Chondrocyte (in vitro differentiated cells): ENCODE measurements at places on chromosomes 3 and 15. TPM values are rescaled to one million over a fixed set of nuclear protein-coding genes. Genes with fewer than 3 reads are reported as not detected.

Gene CCR8
- total RNA-seq = not detected in 3 replicates

GRCh38 chr3:112746675-112747280, 99.9 kb downstream of the CD200R1L start:
- no peak for DNase-seq
- H3K36me3 ChIP-seq = no peaks in the 10 kb centered on the region
- H3K4me1 ChIP-seq = peaks cover 48% of the 10 kb centered on the region

DNA sequence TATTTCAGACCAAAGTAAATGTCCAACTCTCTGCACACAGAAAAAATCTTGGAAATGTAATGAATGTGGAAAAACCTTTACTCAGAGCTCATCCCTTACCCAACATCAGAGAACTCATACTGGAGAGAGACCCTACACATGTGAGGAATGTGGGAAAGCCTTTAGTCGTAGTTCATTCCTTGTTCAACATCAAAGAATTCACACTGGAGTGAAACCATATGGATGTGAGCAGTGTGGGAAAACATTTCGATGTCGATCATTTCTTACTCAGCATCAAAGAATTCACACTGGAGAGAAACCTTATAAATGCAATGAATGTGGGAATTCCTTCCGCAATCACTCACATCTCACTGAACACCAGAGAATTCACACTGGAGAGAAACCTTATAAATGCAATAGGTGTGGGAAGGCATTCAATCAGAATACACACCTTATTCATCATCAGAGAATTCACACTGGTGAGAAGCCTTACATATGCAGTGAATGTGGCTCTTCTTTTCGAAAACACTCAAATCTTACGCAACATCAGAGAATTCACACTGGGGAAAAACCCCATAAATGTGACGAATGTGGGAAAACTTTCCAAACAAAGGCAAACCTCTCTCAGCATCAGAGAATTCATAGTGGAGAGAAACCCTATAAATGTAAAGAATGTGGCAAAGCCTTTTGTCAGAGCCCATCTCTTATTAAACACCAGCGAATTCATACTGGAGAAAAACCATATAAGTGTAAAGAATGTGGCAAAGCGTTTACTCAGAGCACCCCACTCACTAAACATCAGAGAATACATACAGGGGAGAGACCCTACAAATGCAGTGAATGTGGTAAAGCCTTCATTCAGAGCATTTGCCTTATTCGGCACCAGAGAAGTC, 8.0 kb upstream of the ZNF501 start:
- H3K4me1 ChIP-seq = no peaks in the 10 kb centered on the region
- no peaks in the 10 kb centered on the region for H3K27me3 ChIP-seq
- peaks cover 11% of the 10 kb centered on the region for H3K36me3 ChIP-seq
- H3K4me3 ChIP-seq = no peak overlapping the region

DNA sequence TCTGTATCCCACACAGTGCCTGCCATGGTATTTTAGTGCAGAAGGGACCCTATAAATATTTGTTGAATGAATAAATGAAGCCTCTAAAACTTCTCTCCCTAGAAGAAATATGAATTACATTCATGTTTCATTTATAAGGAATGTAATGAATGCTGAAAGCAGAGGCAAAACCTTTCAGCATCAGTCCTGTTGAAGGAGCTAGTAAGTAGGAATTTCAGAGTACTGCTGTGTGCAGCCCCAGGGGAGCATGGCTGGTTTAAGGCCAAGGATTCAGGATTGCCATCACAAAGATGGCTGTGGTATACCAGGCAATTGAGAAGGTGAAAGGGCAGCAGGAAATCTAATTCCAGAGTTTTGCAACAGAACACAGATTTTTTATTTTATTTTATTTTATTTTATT, 1131.4 kb downstream of the IGSF11 start:
- peak overlapping the region; percentile 61 for H3K27ac ChIP-seq
- peaks cover 16% of the 10 kb centered on the region for H3K4me1 ChIP-seq
- H3K27me3 ChIP-seq = no peaks in the 10 kb centered on the region
- H3K36me3 ChIP-seq = peaks cover 1% of the 10 kb centered on the region
- no peak overlapping the region for H3K4me3 ChIP-seq

Gene PAQR9
- total RNA-seq = not detected in 3 replicates

- peaks cover 12% of the 10 kb centered on the region for H3K36me3 ChIP-seq
- no peak overlapping the region for H3K4me3 ChIP-seq
- H3K4me1 ChIP-seq = peaks cover 18% of the 10 kb centered on the region
These were observed 39.6 kb downstream of the FBXO22 start for GRCh38 chr15:75943246-75943645.

Gene GOLGA6L6
- not detected in 3 replicates for total RNA-seq

DNA sequence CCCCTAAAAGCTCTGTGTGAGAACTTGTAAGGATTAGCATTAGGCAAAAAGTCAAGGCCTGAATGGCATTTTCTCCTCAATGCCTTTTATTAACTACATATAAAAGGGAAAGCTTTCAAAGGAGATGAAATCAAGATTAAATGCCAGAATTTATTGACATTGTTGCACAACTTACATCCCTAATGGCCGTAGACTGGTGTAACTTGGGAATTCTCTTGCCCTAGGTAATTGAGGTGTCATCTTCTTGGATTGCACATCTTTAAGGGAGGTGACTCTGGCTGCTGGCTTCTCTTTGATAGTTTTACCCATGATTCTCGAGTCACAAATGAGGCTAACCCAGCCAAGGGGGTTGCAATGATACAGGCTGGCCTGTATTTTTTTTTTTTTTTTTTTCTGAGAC, 249.1 kb downstream of the TBL1XR1 start:
- H3K4me1 ChIP-seq = peaks cover 32% of the 10 kb centered on the region
- H3K27me3 ChIP-seq = no peaks in the 10 kb centered on the region
- DNase-seq = no peak
- H3K36me3 ChIP-seq = no peaks in the 10 kb centered on the region

DNA sequence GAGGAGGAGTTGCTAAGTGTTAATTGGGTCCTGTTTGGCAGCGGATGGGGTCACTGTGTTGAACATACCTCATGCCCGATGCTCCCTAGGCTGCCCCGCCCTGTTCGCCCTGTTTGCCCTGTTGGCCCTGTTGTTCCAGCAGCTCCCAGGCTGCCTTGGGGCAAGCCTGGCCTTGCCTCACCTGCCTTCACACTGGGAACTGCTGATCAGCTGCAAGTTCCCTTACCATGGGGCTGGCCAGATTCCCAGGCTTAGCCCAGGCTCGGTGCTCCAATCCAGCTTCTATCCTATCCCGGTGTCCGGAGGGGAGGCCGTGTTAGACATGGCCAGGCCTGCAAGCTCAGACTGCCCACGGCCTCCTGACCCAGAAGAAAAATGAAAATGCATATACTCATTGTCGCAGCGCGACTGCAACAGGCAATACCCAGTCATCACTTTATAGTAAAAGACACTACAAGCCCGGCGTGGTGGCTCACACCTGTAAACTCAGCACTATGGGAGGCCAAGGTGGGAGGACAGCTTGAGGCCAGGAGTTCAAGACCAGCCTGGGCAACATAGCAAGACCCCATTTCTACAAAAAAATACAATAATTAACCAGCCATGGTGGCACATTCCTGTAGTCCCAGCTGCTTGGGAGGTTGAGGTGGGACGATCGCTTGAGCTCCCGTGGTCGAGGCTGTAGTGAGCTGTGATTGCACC, 42.9 kb upstream of the ZNF710 start:
- no peaks in the 10 kb centered on the region for H3K27me3 ChIP-seq
- H3K4me3 ChIP-seq = no peak overlapping the region
- no peak overlapping the region for H3K27ac ChIP-seq
- peak; percentile 55 for DNase-seq

DNA sequence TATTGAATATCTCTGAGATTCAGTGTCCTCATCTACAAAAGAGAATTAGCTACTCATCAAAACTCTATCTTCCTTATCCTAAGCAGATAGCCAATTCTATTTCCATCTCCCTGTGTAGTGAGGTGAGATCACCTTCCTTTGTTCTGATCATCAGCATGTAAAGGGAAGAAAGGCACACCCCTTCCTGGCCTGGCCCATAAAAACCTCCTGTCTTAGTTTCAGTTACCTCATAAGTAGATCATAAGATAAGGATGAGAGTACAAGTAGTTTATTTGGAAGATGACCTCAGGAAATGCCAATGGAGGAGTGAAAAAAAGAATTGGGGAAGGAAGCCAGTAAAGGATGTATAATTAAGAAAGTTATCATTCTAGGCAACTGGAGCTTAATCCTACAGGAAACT, 114.5 kb upstream of the GADL1 start:
- peaks cover 2% of the 10 kb centered on the region for H3K36me3 ChIP-seq
- H3K27me3 ChIP-seq = no peaks in the 10 kb centered on the region
- peaks cover 12% of the 10 kb centered on the region for H3K4me1 ChIP-seq
- no peak overlapping the region for H3K27ac ChIP-seq
- no peak for DNase-seq

GRCh38 chr3:46368569-46368968, 2.2 kb upstream of the CCR5 start:
- no peak overlapping the region for H3K4me3 ChIP-seq
- no peaks in the 10 kb centered on the region for H3K36me3 ChIP-seq
- peaks cover 58% of the 10 kb centered on the region for H3K27me3 ChIP-seq
- H3K27ac ChIP-seq = no peak overlapping the region
- no peaks in the 10 kb centered on the region for H3K4me1 ChIP-seq
- no peak for DNase-seq

DNA sequence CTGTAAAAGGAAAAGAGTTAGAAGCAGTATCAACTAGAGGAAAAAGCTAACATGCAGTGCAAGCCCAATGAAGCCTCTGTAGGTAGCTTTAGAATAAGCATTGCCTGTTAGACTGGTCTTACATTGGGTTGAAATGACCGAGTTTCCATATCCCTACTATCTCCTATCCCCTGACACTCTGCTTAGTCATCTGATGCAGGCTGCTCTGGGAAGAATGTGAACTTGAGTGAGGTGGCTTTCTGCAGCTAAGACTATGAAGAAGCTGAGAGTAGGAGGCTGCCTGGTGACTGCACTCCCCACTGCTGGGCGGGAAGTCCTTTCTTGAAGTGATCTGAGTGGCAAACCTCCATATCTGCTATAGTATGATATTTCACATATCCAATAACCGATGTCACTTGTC, 64.7 kb downstream of the OXSM start:
- DNase-seq = no peak
- H3K27ac ChIP-seq = peak overlapping the region; percentile 85
- no peaks in the 10 kb centered on the region for H3K27me3 ChIP-seq
- H3K36me3 ChIP-seq = no peaks in the 10 kb centered on the region
- H3K4me3 ChIP-seq = no peak overlapping the region

- peaks cover 18% of the 10 kb centered on the region for H3K4me1 ChIP-seq
- no peaks in the 10 kb centered on the region for H3K27me3 ChIP-seq
- H3K36me3 ChIP-seq = peaks cover 3% of the 10 kb centered on the region
- H3K27ac ChIP-seq = no peak overlapping the region
- DNase-seq = no peak
These were observed 39.0 kb downstream of the PGPEP1L start for GRCh38 chr15:98968576-98968975.

DNA sequence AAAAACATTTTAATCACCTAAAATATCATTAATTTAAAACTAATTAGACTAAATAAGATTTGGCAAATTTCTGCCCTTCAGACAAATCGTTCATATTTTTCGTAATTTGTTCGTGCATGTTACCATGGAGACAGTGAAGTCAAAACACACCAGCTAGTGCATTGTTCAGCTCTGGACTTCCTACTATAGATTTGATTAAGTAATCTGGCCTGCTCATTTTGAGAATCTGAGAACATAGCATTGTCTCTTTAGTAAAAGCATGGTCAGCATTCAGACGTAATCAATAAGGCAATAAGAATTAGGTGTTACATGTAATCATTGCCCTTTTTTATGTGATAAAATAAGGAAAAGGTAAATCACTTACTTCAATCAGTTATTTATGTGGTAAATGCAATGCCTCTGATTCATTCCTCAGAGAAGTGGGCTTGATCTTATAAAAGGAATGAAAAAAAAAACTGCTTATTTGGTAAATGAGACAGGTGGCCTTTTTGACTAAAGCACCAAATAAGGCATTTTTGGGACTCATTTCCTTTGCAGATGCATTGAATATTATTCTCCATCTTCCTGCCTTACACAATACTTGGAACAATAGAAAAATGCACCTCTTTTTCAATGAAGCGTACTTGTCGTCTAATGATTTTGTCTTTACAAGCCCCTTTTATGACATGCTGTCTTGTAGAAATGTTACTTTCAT, 84.5 kb upstream of the FNDC3B start:
- no peak for DNase-seq
- H3K27ac ChIP-seq = no peak overlapping the region
- H3K27me3 ChIP-seq = no peaks in the 10 kb centered on the region
- H3K36me3 ChIP-seq = no peaks in the 10 kb centered on the region

Gene MKRN3
- not detected in 3 replicates for total RNA-seq

DNA sequence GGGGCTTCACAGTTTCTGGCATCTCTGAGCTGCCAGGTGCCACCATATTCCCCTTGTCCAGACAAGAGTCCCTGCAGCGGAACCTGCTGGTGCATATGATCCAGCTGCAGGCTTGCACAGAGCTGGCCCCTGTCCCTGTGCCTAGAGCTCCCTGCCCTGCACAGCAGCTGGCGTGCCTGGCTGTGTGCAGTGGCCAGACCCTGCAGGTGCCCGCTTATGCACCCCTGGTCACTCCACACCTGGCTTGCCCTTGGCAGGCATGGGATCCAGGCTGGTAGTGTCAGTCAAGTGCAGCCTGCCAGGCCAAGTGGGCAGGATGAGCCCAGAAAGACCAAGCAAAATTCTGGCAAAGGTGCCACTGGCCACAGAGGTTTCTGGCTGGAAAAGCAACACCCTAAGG, 88.6 kb upstream of the TTBK2 start:
- no peak overlapping the region for H3K4me3 ChIP-seq
- no peak for DNase-seq
- H3K36me3 ChIP-seq = peaks cover 10% of the 10 kb centered on the region

GRCh38 chr15:29115093-29115991, 154.3 kb downstream of the NSMCE3 start:
- no peak for DNase-seq
- H3K36me3 ChIP-seq = no peaks in the 10 kb centered on the region
- peaks cover 15% of the 10 kb centered on the region for H3K4me1 ChIP-seq
- H3K27ac ChIP-seq = no peak overlapping the region
- peak overlapping the region; percentile 68 for H3K4me3 ChIP-seq

Gene SENP7
- total RNA-seq = 15.7 to 20.6 TPM (median 17.2 TPM) in 3 replicates

Gene RCCD1
- 13.2 to 14.3 TPM (median 14.2 TPM) in 3 replicates for total RNA-seq

Gene MYLK
- 319 to 405 TPM (median 393 TPM) in 3 replicates for total RNA-seq

GRCh38 chr3:187049462-187050101, 89.7 kb downstream of the RPL39L start:
- no peak overlapping the region for H3K4me3 ChIP-seq
- H3K27ac ChIP-seq = no peak overlapping the region
- H3K27me3 ChIP-seq = no peaks in the 10 kb centered on the region
- peaks cover 2% of the 10 kb centered on the region for H3K4me1 ChIP-seq
- peaks cover 24% of the 10 kb centered on the region for H3K36me3 ChIP-seq

GRCh38 chr3:159253860-159254259, 452.0 kb downstream of the MFSD1 start:
- no peaks in the 10 kb centered on the region for H3K36me3 ChIP-seq
- H3K27me3 ChIP-seq = peaks cover 28% of the 10 kb centered on the region
- H3K4me3 ChIP-seq = no peak overlapping the region
- peaks cover 3% of the 10 kb centered on the region for H3K4me1 ChIP-seq
